ENCODE measurements at places on chromosomes 4 and X.

GRCh38 chr4:129641179-129641578 lies 545.2 kb downstream of the C4orf33 start:
- peak; percentile 42 for DNase-seq

GRCh38 chrX:110407910-110408545 lies 49.4 kb downstream of the RTL9 start:
- DNase-seq, result peak; percentile 5

- DNase-seq, result no peak
Measured at GRCh38 chr4:167452922-167453430, 218.7 kb upstream of the SPOCK3 start.

GRCh38 chr4:120053911-120054310 lies 12.7 kb downstream of the MAD2L1 start:
- no peak for DNase-seq

DNA sequence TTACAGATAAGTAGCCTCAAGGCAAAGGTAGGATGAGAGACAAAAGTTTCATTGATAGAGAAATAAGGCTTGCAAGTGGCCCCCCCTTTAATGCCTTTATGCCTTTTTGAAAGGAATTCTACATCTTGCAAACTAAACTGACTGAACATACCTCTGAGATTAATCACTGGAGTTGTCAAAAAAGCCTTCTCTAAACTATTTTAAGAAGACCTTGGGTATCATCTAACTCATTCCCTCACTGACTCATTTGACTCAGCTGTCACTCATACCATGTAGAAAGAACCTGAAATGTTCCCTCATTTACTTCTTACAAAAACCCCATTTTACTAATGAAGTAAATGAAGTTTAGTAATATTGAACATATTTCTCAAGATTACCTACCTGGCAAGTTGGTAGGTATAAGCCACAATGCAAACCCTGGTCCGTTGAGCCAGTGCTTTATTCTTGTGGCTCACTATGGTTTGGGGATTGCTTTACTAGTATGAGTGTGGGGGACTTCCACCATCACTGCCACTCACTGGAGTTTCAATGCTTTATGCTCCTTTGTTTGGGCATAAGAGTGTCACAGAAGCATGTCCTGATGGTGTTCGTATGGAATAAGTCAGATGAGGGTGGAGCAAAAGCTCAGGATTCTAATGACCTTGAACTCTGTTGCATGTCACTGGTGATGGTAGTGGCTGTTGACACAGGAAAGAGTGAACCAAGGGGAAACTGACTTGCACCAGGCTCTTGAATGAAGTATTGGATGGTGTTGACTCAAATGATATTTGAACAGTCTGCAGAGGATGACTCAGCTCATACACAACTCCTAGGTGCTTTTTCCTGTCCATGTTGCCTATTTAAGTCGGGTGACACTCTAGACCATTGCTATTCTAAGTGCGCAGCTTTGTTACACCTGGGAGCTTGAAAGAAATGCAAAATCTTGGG lies 305.5 kb upstream of the EMCN start:
- DNase-seq, result no peak

DNA sequence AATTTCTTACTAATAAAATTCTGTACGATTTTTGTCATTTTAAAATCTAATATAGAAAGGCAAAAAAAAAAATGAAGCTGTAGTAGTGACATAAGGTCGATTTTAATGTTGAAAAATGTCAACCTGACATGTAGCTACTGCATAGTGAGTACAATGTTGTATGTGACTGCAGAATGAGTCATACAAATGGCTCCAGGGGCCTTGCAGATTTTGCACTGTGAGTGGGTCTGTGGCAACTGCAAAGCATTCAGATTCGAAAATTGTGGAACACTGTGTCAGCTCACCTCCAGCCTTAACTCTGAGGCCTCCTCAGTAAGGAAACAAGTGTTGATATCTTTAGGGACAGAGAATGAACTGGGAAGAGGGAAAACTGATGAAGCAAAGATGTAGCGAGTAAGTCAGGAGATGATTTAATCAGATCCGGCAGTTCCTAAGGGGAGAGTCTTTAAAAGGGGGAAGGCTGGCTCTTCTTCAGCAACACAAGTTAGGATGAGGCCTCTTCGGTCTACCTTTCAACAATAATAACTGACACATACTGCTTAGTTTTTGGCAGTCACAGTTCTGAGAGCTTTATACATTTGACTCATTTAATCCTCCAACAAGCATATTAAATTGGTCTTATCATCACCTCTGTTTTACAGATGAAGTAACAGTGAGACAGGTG lies 24.9 kb downstream of the TKTL2 start:
- DNase-seq, result no peak

- DNase-seq, result no peak
Measured at GRCh38 chr4:184896868-184897715, 71.3 kb upstream of the ACSL1 start.

- no peak for DNase-seq
Measured at GRCh38 chr4:183637461-183637860, 21.5 kb downstream of the RWDD4 start.

GRCh38 chr4:121783210-121783609 lies 17.9 kb upstream of the EXOSC9 start:
- DNase-seq, result no peak
